ENCODE measurements at places on chromosomes 1 and 21.
A peak's percentile ranks its signal among the peaks of the same experiment; 100 is the strongest.

DNA sequence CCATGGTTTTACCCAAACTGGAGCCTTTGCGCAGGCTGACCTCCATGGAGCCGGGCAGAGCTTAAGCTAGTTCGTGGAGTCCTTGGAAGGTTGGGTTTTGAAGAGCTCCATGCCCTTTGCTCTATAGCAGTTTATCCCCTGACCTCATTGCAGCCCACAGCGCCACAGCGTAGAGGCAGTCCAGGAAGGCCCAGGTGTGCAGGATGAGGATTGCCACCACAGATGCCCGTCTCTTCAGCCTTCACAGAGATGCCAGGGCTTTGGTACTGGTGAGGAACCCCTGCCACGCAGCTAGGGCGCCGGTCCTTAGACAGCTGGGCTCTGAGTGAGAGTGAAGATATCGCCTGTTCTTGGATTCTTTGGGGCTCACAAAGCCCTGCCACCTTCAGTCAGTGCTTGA, 138.6 kb downstream of the PEX14 start:
- no peak for DNase-seq

DNA sequence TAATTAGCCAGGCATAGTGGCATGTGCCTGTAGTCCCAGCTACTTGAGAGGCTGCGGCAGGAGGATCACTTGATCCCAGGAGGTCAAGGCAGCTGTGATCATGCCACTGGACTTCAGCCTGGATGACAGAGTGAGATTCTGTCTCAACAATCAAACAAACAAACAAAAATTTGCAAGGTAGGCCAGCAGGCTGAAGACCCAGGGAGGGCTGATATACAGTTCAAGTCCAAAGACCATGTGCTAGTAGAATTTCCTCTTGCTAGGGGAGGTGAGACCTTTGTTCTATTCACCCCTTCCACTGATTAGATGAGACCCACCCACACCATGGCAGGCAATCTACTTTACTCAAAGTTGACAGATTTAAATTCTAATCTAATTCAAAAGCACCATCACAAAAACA, 31.2 kb upstream of the CNN3 start:
- no peak for DNase-seq

GRCh38 chr1:40853113-40853884, 8.9 kb downstream of the CITED4 start:
- DNase-seq = no peak

DNA sequence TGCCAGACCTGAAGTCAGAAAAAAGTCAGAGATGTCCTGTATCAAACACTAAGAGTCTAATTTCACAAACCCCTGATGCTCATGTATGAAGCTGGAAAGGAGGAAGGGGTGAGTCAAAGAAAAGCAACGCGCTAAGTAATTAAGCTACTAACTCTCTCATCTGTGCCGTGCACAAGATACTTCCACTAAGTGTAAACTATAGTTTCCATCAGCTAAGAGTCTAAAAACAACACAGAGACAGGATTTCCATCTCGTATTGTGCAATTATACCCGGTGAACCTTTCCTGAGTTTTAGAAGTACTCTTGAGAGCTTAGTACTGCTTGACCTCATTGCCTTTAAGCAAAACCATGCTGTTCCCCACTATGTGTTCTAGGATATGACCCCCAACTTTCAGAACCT, 19.0 kb downstream of the DNALI1 start:
- DNase-seq = no peak

DNA sequence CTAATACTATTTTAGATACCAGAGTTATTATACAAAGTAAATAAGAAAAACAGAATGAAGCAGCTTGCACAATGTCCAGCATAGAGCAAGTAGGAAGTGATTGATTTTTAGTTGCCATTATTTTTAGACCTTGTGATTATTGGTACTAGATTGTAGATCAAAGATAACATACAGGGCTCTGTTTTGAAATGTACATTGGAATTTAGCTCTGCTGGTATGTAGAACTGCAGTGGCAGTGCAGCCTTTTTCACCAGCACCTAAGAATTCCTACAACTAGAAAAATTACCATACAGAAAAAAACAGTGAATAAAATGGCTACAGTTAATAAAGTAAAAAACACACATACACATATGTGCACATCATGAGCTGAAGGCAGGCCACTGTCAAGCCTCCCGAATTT, 32.2 kb upstream of the ABCA4 start:
- no peak for DNase-seq

- DNase-seq = peak; percentile 80
Observed at GRCh38 chr1:109617291-109617801, 2.1 kb downstream of the GNAT2 start.
